Fibroblast of lung (primary cell): ENCODE measurements at places on chromosomes 2 and 18. TPM values are rescaled to one million over a fixed set of nuclear protein-coding genes. Genes with fewer than 3 reads are reported as not detected.

DNA sequence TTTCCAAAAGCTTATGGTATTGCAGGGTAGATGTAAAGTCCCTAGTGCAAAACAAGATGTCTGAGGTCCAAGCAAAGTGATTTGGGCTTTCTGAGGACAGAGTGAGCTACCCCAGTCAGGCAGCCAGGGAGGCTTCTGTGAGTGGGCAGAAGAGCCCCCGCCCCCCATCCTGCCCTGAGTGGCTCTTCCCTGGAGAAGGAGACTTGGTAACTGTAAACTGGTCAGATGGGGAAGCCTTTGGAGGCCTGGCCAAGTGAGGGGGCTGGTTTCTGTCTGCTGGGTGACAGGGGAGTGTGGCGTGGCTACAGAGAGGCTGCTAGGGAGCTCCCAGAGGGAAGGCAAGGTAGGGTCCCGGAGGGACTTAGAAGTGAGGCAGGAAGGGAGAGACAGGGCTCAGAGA is 181.3 kb upstream of the HAAO start:
- DNase-seq = no peak

Gene LYPD6B
- polyA plus RNA-seq = 0.11 TPM in 1 of 2 replicates, not detected in the other

DNA sequence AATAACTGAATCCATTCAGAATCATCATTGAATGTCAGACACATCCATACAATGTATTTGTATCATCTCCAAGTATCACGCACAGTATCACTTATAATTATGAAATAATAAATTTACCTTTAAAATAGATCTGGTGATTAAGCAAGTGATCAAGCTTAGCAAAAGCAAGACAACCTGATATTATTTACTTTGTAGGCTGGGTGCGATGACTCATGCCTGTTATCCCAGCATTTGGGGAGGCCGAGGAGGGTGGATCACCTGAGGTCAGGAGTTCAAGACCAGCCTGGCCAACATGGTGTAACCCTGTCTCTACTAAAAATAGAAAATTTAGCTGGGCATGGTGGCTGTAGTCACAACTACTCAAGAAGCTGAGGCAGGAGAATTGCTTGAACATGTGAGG is 421.0 kb upstream of the NETO1 start:
- DNase-seq = no peak

DNA sequence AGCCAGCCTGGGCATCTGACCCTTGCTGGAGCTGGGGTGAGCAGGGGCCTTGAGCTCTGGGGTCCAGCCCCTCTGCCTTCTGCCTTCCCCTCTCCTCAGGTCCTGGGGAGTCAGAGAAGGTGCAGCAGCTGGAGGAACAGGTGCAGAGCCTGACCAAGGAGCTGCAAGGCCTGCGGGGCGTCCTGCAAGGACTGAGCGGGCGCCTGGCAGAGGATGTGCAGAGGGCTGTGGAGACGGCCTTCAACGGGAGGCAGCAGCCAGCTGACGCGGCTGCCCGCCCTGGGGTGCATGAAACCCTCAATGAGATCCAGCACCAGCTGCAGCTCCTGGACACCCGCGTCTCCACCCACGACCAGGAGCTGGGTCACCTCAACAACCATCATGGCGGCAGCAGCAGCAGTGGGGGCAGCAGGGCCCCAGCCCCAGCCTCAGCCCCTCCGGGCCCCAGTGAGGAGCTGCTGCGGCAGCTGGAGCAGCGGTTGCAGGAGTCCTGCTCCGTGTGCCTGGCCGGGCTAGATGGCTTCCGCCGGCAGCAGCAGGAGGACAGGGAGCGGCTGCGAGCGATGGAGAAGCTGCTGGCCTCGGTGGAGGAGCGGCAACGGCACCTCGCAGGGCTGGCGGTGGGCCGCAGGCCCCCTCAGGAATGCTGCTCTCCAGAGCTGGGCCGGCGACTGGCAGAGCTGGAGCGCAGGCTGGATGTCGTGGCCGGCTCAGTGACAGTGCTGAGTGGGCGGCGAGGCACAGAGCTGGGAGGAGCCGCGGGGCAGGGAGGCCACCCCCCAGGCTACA is 3.8 kb downstream of the EMILIN1 start:
- no peak for DNase-seq

DNA sequence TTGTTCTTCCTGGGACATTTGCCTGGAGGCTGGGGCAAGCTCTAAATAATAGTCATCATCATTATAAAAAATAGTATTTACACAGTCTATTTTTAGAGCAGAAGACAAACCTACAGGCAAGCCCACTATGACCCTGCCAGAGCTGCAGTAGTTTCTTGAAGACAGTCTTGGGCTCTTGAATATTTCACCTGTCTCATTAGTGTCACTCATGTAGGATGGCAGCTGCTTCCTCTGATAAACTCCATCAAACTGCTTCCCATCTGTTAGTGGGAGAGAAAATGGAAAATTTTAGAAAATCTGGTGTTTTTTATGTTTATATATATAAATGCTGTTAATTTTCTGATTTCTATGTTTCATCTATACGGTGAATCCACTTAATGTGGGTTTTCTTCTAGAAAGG is 8.5 kb upstream of the CYRIA start:
- DNase-seq = no peak

GRCh38 chr18:55246278-55246677 is 287.0 kb upstream of the CCDC68 start:
- no peak for DNase-seq

Gene SPR
- 9.4 and 14.3 TPM in 2 replicates for polyA plus RNA-seq

GRCh38 chr18:7303316-7304060 is 72.6 kb downstream of the LRRC30 start:
- peak; percentile 2 for DNase-seq

Gene NEU2
- not detected in 2 replicates for polyA plus RNA-seq

DNA sequence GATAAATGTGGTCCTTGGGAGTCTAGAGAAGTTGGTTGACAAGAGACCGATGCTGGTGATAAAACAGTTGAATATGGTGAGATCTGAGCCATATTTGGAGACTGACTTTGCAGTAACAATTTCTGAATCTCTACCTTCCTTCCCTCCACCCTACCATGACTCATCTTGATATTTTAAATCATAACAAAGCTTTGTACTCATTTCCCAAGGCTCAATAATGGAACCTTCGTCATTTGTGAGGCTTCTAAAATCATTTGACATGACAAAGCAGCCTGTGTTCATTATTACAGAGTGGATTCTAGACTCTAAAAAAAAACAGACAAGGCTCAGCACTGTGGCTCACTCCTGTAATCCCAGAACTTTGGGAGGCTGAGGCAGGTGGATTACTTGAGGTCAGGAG is 38.5 kb upstream of the PDCL3 start:
- DNase-seq = no peak
